ENCODE measurements at places on chromosomes 5 and 9.

DNA sequence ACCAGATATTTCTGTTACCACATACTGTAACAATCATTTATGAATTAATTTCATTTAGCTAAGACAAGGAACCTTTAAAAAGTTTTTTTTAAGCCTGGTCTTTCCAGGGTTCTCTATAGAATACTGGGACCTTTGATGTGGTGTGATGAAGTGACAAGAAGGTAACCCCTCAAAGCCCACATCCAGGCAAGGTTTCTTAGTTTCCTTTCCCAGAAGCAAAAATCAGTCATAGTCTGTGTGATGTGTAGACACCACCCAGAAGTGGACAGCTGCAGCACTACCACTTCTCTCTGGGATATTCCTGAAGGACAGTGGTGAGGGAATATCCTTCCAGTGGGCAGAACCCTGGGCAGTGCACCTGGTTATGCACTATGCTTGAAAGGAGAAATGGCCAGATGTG lies 115.6 kb downstream of the TTC39B start:
- DNase-seq, result peak; percentile 30

DNA sequence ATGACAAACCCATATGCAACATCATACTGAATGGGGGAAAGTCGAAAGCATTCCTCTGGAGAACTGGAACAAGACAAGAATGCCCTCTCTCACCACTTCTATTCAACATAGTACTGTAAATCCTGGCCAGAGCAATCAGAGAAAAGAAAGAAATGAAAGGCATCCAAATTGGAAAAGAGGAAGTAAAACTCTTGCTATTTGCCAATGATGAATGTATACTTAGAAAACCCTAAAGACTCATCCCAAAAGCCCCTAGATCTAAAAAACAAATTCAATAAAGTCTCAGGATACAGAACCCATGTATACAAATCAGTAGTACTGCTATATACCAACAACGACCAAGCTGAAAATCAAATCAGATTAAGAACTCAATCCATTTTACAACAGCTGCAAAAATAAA lies 66.9 kb downstream of the SPATA31C2 start:
- no peak for DNase-seq

DNA sequence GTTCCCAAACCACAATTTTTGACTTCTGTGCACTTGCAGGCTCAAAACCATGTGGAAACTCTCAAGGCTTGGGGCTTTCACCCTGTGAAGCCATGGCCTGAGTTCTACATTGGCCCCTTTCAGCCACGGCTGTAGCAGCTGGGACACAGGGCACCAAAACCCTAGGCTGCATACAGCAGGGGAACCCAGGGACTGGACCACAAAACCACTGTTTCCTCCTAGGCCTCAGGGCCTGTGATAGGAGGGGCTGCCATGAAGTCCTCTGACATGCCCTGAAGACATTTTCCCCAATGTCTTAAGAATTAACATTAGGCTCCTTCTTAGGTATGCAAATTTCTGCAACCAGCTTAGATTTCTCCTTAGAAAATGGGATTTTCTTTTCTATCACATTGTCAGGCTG lies 312.1 kb upstream of the TUSC1 start:
- DNase-seq, result no peak

GRCh38 chr5:92835712-92836111 lies 745.3 kb downstream of the NR2F1-AS1 start:
- DNase-seq, result no peak

GRCh38 chr5:109601736-109602135 lies 88.0 kb upstream of the MAN2A1 start:
- DNase-seq, result no peak

DNA sequence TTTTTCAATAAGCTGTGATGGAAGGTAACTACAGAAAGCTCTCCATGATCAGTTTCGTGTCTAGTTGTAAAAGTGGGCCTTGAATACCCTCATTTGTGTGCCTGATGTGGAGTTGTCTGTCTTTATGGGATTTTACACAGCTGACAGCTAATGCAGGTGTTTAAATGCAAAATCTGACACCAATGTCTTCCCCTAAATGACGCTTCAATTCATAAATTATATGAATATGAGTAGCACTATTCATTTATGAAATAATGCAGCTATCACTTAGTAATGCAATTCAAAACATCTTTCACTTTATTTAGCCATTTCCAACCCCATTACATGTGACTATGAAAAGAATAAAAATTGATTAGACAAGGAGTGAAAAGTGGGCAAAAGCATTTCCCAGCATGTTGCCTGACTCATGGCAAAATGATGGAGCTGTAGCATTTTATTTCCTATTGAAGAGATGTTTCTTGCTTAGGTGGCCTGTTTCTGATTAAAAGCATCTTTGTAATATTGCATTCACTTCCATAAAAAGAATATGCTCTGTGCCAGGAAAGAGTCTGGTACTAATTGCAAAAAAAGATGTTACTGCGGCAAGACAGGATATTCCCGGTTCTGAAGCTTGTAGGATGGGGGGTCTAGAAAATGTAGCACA lies 116.7 kb upstream of the HAPLN1 start:
- no peak for DNase-seq

GRCh38 chr9:88579050-88579715 lies 44.2 kb downstream of the NXNL2 start:
- DNase-seq, result no peak

DNA sequence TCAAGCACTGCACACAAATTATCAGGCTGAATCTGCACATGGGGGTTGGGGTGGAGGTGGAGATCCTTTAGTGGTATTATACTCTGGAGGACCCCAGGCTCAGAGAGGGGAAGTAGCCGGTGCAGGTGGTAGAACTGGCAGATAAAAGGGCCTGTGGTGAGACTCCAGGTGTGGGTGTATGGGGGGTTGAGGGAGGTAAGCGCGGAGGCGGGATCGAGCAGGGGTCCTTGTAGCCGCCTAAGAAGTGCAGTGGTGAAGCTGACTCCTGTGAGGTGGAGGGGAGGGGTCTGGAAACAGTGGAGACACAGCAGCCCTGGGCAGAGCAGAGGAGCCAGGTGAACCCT lies 841 bp downstream of the ACSL6 start:
- no peak for DNase-seq

DNA sequence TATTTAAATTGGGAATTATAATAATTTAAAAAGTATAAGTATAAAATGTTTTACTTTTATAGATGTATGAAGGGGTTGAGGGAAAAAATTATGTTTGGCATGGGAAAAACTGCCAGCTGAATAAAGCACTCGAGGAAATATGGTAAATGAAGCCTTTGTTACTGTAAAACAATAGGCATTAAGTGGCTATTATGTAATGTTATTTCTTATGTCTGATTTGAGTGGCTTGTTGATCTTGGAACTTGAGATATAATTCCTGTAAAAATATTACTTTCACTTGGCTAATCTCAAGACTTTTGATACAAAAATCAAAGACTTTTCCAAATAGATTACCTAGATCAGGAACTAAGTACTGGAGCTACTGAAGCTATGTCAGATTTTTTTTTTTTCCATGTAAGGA lies 182.9 kb downstream of the CD180 start:
- DNase-seq, result no peak

- DNase-seq, result no peak
Observed at GRCh38 chr9:102975251-102975650, 19.9 kb upstream of the CYLC2 start.

GRCh38 chr9:32378993-32379729 lies 5.3 kb upstream of the ACO1 start:
- DNase-seq, result peak; percentile 55

DNA sequence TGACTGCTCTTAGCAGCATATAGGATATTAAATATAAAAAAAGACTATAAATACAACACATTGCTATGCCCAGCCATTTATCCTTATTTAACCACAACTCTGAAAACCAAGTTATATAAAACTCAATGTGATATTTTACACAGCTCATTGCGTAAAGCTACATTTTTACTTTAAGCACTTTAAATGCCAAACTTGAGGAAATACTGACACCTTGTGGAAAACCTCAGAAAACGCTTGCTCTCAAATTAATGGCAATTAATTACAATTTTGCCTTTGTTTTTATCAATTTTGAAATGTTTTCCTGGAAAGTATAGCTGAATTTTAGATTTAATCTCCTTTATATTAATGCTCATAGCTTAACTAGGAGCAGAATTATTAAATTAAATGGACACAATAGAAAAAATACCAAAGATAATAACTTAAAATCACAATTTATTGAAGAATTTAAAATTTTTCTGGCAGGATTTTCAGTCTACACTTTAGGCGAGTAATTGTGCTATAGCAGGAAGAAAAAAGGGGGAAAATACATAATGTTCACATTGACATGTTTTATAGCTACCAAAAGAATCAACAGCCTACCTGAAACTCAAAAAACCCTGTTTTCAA lies 25.2 kb upstream of the PLAC8L1 start:
- peak; percentile 22 for DNase-seq

DNA sequence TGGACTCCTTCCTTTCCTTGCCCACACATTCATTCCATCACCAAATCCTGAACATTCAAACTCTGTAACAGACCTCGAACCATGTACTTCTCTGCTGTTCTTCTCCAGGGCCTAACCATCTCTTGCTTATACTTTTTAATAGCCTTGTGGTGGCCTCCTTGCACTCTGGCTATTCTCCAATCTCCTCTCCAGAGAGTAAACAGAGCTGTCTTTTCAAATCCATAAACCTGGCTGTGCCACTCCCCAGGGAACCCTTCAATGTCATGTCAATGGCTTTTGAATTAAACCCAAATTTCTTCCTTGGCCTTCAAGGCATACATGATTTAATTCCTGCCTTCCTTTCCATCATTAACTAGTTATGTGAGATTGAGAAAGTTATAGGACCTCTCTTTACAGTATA lies 277.6 kb upstream of the EFNA5 start:
- no peak for DNase-seq

- DNase-seq, result peak; percentile 50
Observed at GRCh38 chr9:74773886-74774479, 113.7 kb downstream of the TRPM6 start.

GRCh38 chr5:14417276-14417730 lies 164.3 kb upstream of the OTULINL start:
- no peak for DNase-seq

DNA sequence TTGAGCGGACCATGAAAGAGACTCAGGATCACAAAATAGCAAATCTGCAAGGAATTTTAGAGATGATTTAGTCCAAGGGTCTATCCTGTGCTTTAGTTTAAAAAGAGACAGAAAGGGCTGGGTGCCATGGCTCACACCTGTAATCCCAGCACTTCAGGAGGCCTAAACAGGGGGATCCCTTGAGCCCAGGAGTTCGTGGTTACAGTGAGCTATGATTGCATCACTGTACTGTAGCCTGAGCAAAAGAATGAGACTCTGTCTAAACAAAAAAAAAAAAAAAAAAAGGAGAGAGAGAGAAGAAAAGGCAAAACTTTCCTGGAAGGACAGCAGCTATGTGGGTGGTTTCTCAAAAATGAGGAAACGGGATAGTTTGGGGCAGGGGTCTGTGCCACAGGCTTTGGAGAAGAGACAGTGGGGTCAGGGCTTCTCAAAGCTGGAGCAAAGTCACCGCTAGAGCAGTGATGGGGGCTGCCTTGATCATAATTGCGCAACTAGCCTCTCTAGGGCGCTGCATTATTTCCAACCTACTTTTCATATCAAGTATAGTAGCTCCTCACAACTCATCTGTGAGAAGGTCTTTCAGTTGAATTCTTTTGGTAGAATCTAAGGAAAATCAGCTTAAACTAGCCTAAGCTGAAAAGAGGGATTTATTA lies 8.5 kb upstream of the ANKH start:
- no peak for DNase-seq

DNA sequence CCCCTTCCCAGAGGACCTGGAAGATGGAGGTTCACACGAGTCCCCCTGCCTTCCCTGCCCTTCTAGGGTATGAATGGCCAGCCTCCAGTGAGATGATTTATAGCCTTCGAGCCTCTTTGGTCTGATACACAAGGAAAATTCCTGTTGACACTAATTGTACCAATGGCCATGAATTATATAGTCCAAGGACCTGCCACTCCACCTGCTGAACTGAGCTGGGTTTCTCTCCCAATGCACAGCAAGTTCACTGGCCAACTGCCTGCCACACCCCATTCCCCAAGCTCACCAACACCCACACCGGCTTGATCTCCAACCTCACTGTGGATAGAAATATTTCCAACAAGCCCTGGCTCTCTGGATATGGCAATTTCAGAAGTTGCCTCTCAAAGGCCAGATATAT lies 9.3 kb upstream of the ADRA1B start:
- no peak for DNase-seq

GRCh38 chr9:133003071-133003461 lies 24.6 kb downstream of the GFI1B start:
- no peak for DNase-seq

DNA sequence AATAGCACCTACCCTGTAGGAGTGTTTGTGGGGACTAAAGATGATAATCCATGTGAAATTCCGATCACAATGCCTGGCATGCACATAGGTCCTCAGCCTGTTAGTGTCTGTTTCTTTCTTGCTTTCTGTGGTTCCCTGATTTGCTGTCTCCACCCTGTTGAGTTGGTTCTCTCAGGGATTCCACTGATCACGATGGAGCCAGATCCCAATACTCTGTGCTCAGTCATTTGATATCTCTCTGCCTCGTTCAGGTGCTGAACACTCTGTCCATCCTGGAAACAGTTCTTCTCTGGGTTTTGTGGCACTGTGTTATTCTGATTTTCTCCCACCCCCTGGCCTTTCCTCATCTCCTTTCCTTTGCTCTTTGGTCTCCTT lies 60.8 kb downstream of the ARHGAP26 start:
- DNase-seq, result no peak

- DNase-seq, result no peak
Observed at GRCh38 chr5:39228596-39228995, 9.2 kb upstream of the FYB1 start.

GRCh38 chr9:92353051-92353450 lies 27.3 kb downstream of the CENPP start:
- DNase-seq, result no peak

- DNase-seq, result peak; percentile 93
Observed at GRCh38 chr5:151080613-151081430, at the start of gene TNIP1. Gene TNIP1 (minus strand): TSS chr5:151081034. CDS start chr5:151065095, 15,939 bp downstream.

GRCh38 chr5:135921388-135921787 lies 25.7 kb upstream of the IL9 start:
- DNase-seq, result no peak

DNA sequence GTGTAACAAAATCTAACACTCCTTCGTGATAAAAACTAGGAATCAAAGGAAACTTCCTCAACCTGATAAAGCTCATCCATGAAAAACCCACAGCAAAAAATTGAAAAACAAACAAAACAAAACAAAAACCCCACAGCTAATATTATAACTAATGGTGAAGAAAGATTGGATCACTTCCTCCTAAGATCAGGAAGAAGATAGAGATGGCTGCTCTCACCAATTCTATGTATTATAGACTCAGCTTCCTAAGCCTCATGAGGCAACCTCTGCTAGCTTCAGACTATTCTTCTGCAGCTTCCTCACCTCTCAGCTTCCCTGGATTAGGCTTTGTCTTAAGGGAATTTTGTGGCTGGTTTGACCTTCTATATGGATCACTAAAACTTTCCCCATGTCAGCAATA lies 40.1 kb downstream of the PHAX start:
- no peak for DNase-seq

GRCh38 chr5:111627862-111628261 lies 115.5 kb upstream of the STARD4 start:
- DNase-seq, result no peak

GRCh38 chr9:33170464-33171415 lies 3.6 kb upstream of the B4GALT1 start:
- no peak for DNase-seq

Data from CD4-positive, CD25-positive, alpha-beta regulatory T cell (primary cell).